ENCODE measurements at places on chromosomes 4 and X.

DNA sequence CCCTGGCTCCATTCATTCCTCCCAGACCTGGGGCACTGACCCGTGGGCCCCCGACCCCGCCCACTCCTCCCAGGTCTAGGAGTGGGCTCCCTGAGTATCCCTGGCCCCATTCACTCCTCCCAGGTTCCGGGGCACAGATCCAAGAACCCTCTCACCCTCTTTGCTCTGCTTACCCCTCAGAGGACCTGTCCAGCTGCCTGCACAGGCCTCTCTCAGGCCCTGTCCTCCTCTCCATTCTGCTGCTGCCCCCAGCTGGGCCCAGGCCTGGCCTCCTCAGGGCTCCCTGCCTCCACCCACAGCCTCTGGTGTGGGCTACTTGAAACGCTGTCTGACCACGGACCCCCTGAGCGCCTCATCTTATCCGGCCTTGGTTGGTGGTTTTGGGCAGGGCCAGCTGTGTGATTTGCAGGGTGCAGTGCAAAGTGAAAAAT, 217.7 kb upstream of the PSAPL1 start:
- no peak for DNase-seq

DNA sequence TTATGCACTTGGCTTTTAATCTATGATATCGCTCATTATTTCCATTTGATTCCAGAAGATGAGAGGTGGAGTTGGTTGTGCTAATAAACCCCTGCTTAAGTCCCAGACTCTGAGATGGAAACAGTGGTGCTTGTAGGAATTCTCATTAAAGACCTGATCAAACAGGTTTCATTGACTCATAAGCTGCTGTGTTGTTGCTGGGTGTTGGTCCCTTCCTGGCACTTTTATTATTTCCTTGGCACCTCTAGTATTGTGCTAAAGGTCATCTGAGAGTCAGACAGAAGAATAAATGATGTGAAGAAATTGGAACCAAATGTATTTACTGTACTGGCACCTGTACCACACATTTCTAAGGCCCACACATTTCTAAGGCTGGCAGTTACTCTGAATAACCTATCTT, 544.7 kb upstream of the NR3C2 start:
- DNase-seq = no peak

- DNase-seq = no peak
Observed at GRCh38 chr4:3329887-3330286, 37.1 kb downstream of the RGS12 start.

DNA sequence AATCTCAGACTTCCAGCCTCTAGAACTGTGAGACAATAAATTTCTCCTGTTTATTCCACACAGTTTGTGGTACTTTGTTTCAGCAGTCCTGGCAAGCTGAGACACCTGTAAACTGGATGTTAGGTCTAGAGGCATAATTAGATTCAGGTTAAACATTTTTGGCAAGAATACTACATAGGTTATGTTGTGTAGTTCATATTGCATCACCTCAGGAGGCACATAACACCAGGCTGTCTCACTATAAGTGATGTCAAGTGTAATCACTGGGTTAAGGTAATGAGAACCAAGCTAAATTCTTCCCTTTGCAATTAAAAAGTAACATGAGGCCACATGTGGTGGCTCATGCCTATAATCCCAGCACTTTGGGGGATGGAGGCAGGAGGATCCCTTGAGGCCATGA, 214.2 kb downstream of the ZNF674 start:
- DNase-seq = no peak

- DNase-seq = no peak
Observed at GRCh38 chrX:57573754-57574153, 18.1 kb upstream of the ZXDB start.

DNA sequence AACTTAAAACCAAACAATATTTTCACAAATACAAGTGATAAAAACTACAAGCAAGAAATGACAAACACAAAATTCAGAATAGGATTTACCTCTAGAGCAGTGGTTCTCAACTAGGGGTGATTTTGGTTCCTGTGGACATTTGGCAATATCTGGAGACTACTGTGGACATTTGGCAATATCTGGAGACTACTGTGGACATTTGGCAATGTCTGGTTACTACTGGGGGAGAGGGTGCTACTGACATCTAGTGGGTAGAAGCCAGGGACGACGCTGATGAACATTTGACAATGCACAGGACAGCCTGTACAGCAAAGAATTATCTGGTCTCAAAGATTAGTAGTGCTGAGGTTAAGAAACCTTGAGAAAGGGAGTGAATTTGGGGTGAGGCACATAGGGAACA, 169.8 kb downstream of the CLCN4 start:
- DNase-seq = no peak

- no peak for DNase-seq
Observed at GRCh38 chr4:160701671-160702070, 1462.1 kb downstream of the FSTL5 start.

DNA sequence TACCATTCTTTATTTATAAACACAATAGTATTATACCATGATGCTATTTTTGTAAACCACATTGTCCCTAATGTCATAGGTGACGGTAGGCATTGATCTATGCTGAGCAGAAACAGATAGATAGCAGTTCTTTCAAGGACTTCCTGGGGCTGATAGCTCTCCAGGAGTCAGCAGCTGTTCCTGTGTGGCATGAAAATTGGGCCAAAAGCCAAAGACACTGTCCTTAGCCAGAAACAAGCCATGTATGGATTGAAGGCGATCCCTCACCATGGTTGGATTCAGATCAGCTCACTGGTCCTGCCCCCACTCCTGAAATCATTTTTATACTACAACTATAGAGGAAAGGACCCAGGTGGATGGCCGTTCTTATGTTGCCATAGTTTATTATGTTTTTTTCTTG, 53.6 kb downstream of the DDX60 start:
- DNase-seq = no peak

DNA sequence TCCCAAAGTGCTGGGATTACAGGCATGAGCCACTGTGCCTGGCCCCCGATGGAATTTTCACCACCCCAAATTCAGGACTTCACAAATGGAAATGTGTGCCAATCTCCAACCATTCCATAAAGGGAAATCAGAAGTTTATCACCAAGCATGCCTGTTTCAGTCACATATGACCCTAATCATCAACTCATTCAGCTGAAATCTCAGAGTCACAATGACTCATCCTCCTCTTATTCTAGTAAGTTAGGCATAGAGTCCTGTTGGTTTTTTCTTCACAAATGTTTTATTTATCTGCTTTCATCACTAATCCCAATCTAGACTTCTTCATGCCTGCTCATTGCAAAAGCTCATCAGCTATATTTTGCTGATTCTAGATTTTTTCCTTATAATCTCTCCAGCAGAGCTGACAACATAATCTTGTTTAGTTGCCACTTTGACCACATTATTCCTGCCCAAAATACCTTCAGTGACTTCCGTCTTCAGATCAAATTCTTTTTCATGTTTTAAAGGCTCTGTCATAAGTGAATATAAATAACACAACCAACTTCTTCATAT, 83.3 kb downstream of the SLC7A11 start:
- no peak for DNase-seq

- no peak for DNase-seq
Observed at GRCh38 chr4:140800666-140801065, 44.5 kb upstream of the TBC1D9 start.

GRCh38 chr4:54802336-54802735, 144.6 kb downstream of the KIT start:
- DNase-seq = no peak

DNA sequence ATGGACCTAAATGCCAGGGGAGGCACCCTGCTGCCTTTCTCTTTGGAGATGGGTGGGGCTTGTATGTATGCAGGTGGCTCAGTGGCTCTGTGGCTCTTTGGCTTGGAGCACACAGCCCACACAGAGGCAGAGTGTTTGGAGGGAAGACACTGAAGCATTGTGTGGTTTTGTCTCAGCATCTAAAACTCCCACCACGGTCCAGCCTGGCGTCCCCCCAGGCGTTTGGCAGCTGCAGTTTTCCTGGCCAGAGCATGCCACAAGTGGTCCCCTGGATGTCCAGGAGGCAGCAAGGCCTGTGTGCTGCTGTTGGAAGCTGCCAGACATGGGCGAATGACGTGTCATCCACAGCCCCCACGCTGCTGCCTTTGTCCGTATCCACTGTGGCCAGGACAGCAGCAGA, 32.2 kb upstream of the PSAPL1 start:
- DNase-seq = no peak

DNA sequence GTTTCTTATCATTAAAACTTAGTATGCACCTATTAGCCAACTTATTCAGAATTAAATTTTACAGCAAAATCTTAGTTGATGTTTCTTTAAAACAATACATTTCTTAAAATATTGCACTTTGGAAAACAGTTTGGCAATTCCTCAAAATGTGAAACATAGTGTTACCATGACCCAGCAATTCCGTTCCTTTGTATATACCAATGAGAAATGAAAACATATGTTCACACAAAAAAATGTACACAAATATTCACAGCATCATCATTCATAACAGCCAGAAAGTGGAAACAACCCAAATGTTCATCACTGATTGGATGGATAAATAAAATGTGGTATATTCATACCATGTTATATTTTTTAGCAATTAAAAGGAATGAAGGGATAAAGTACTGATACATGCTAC, 50.2 kb downstream of the WDR44 start:
- no peak for DNase-seq

GRCh38 chr4:94500685-94501084, 48.9 kb downstream of the PDLIM5 start:
- no peak for DNase-seq

- DNase-seq = no peak
Observed at GRCh38 chrX:45601052-45601451, 400.4 kb upstream of the DIPK2B start.

GRCh38 chrX:138847930-138848329, 136.4 kb upstream of the FGF13 start:
- DNase-seq = no peak

- no peak for DNase-seq
Observed at GRCh38 chr4:74376888-74377483, 12.0 kb downstream of the EREG start.

DNA sequence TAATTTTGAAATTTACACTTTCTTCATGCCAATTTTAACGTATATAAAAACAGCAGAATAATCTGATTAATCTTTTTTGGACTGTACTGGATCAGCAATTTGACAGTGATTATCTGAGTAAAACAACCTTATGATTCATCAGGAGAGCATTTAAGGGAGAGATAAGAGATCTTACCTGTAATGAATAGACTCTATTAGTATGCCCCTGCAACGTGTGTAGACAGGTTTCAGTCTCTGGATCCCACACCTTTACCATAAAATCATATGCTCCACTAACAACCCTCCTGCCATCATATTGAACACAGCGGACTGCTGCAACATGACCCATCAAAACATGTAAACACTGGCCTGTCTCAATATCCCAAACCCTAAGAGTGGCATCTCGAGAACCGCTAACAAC, 210.1 kb downstream of the FBXW7 start:
- no peak for DNase-seq

DNA sequence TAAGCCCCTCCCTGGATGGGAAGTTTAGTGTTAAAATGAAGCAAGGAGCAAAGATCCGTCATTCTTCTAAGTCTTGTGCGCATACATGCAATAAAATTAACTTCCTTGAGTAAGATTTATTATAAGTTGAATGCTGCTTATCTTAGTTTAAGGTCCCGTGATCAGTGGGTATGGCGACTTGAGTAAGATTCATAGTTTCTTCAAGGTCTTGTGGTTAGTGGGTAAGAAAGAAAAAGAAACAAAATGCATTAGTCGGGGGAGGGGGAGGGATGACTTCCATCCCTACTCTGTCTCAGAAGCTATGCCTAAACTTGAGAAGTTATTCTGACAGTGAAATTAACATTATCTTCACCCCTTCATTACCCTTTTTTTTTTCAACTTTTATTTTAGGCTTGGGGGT, 127.3 kb upstream of the MAGEB16 start:
- DNase-seq = no peak

DNA sequence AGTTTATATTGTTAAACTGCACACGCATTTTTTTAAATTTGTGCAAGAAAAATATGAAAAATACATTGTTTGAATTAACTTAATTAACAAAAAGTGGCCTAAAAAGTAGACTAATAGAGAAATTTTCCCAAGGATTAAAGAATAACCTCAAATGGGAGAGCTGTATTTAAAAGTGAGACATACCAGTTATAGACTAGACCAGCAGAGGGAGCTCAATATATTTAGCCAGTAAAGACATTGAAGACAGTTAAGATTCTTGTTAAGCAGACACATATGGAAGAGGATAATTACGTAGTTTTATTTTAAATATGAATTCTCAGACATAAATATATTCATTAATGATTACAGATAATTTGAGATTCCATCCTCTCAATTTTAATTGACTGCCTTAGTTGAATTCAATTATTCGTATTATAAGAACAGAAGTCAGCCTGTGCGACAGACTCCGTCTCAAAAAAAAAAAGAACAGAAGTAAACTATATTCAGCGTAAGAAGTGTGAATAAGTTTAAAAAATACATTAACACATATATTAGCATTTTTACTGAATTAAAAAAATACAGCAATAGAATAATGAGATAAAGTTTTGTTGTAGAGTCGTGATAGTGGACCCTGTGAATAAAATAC, 64.8 kb downstream of the GLRA3 start:
- DNase-seq = no peak

DNA sequence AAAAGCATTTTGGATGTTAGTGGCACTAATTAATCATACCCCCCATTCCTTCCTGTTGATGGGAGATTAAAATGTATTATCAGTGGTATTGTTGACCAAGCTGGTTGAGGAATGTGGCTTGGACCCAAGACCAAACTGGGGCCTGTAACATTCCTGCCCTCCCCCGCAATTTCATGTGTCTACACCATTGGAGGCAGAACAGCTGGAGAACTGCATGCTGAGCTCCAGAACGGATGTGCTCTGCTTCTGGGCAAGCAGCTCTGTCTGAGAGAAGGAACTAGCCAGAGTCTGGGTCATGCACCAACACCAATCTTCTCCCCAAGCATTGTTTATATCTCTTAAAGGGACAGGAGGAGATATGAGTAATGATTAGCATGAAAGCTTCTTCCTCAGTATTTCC, 185.5 kb downstream of the CEP135 start:
- DNase-seq = no peak

- DNase-seq = no peak
Observed at GRCh38 chrX:130828641-130829040, 74.4 kb downstream of the ENOX2 start.

DNA sequence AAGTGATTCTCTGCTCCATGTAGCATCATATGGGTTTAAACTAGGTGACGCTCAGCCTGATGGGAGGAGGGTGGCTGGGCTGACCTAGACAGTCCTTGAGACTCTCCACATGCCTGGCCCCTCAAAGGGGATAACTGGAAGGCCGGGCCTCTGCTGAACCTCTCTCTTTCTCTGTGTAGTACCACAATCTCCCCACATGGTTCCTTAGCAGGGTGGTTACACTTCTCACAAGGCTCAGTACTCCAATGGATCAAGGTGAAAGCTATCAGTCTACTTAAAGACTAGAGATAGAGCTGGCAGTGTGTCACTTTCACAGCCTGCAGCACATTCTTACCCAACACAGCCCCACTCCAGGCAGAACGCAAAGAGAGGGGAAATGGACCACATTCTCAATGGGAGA, 80.4 kb downstream of the LDB2 start:
- no peak for DNase-seq

- no peak for DNase-seq
Observed at GRCh38 chr4:37431417-37431743, 186.8 kb downstream of the NWD2 start.

Data from stimulated activated CD4-positive, alpha-beta T cell treated with anti-CD3 and anti-CD28 coated beads, TNF-alpha, amount 100 ng/mL, for 1 hour (primary cell).